Activated CD4-positive, alpha-beta T cell treated with anti-CD3 and anti-CD28 coated beads, Interleukin-10, Interleukin-2, amounts not matched to agents 100 ng/mL and 50 ng/mL, durations not matched to agents 16 hours and 8 hours (primary cell): ENCODE measurements at places on chromosomes 5 and 9.

DNA sequence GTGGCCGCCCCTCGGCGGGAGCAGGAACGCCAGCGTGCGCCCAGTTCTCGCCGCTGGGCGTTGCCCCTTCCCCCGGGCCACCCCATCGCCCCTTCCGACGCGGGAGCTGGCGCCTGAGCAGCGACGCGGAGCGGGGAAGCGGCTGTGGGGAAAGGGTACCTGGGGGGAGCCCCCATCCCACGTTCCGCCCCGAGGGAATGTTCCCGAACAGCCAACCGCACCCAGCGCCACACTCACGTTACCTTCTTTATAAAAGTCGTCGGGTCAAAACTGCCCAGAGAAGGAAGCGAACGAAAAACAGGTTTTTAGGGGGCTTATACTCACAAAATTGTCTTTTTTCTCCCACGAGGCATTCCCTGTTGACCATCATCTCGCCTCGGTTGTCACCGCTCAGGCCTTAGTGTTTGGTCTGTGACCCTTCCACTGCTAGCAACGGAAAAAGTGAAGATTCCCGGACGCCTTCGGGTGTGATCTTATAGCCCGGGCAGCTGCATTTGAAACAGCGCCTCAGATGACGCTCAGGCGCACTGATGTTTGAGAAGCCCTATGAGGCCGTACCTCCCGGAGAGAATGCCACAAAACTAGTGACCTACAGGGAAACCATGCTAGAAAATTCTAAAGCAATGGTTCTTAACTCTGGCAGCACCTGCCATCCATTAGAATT is 475 bp upstream of the GOLM1 start:
- DNase-seq: peak; percentile 33

DNA sequence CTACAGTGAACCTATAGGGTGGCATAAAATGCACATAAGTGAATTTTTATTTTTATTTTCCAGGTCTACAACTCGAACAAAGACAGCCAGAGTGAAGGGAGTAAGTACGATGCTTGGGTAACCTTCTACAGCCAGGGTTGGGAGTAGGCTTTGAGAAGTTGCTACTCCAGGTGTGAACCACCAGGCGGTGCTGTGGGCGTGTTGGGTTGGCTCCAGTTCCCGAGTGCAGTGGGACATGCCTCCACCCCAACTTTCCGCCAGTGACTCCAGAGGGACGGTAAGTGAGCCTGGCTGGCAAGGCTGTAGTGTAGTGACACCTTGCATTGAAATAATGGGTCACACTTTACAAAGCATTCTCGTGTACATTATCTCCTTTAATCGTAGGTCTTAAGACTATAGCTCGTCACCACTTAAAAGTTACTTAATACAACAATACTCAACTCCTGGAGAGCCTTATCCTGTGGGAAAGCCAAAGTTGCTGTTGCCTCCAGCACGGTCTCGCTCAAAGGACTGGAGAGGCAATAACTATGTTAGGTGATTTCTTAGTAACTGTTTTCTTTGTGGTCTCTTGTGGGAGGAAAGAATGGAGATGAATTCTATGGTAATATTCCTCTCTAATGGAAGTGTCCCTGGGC is 244.0 kb downstream of the ARHGAP26 start:
- peak; percentile 39 for DNase-seq

DNA sequence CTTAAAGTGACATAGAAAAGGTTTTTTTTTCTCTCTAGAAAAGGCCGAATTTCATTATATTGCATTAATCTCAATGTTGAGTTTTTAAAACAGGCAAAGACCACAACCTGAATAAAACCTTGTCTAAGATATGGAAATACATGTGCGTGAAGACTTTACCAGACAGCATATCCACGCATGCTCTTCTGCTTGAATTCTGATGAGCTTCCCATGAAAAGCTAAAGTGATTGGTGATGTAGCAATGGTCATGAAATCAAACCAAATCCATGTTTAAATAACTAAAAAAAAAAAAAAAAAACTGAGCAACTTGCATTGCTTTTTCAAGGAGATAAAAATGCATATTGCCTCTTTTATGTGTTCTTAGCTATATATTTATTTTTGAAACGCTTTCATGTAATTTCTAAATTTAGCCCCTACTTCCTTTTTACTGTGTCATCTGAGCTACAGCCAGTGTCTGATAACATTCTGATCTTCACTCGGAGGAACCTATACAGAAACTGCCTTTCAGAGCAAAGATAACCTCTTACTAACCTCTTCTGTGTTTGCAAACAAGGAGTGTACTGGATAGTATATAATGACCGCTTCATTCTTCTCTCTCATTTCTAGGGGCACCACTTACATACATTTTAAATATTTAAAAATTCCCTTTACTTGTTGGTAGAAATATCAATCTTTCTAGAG is 179.1 kb upstream of the GNA14 start:
- no peak for DNase-seq

DNA sequence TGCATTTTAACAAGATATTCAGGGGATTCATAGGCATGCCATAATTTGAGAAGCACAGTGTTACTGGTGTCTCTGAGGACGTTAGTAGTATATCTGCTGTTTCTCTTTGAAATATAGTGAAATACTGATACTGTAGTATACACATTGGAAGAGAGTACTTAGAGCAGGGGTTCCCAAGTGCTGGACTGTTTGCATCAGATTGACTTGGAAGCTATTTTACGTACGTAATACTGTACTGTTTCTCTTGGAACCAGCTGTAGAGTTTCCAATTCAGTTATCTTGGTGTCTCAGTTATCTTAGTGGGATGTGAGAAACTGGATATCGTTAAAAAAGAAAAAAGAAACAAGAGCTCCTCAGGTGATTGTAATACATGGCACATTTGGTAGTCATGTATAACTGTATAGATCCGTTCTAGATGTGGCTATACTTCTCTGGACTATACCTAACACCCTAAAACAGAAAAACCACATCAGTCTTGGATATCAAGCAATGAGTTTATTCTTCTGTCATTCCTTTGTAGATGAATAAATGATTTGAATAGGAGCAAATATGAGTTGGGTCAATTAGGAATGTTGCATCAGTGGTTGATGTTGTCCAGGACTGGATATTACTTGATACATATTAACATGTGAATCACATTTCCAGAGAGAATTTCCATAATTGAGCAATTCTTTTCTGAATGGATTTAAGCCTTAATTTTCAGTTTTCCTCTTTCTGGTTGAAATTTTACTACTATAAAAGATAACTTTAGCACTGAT is 33.4 kb downstream of the PRRC1 start:
- DNase-seq: no peak

GRCh38 chr9:98522487-98522886 is 186.2 kb downstream of the GABBR2 start:
- peak; percentile 8 for DNase-seq

GRCh38 chr5:142586552-142586951 is 99.3 kb downstream of the FGF1 start:
- no peak for DNase-seq

DNA sequence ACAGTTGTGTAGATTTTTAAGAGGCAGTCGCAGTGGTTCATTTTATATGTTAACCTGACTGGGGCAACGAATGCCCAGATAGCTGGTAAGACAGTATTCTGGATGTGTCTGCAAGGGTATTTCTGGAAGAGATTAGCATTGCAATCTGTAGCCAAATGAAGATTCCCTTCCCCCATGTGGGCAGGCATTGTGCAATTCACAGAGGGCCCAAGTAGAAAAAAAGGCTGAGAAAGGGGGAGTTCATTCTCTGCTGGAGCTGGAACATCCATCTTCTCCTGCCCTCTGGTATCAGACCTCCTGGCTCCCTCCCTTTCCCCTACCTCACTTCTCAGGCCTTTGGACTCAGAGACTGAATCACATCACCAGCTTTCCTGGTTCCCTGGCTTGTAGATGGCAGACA is 70.6 kb downstream of the TENT4A start:
- DNase-seq: no peak

- no peak for DNase-seq
Measured at GRCh38 chr5:94335936-94336335, 282.5 kb downstream of the KIAA0825 start.

DNA sequence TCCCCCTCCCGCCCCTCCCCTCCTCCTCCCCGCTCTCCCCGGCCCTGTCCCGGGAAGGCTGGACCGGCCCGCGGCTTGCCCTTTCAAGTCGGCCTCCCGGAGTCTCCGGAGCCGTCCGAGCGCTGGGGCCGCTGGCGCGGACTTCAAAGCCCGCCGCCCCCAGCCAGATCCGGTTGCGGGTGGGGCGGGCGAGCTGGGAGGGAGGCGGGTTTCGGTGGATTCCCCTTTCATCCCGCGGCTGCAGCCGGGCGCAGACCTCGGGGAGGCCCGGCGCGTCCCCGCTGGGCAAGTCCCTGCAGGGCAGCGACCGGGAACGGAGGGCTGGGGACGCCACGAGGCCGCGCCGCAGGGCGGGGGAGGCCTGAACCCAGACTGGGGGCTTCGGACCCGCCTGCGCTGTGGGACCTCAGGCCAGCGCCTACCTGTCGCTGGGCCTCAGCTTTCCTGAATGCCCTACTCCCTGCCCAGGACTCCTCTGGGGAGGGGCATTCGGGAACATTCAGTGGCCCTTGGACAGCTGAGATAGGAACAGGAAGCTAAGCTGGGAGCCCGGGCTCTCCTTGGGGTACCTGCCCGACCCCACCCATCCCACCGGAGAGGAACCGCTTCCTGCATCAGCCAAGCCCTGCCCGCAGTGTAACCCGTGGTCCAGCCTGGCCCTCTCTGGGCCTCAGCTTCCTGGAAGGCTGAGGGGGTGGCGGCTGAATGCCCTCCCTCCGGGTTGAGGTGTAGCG is 23.4 kb downstream of the C9orf50 start:
- DNase-seq: no peak
